Fibroblast of skin of left quadriceps (primary cell): ENCODE measurements at places on chromosomes 16 and 17.

GRCh38 chr17:63279498-63280230 lies 166.4 kb downstream of the CYB561 start:
- peak; percentile 39 for DNase-seq

GRCh38 chr17:44272321-44272951 lies 4.5 kb upstream of the SLC4A1 start:
- DNase-seq: no peak

- DNase-seq: no peak
Measured at GRCh38 chr17:50308666-50309065, 34.4 kb downstream of the TMEM92 start.

DNA sequence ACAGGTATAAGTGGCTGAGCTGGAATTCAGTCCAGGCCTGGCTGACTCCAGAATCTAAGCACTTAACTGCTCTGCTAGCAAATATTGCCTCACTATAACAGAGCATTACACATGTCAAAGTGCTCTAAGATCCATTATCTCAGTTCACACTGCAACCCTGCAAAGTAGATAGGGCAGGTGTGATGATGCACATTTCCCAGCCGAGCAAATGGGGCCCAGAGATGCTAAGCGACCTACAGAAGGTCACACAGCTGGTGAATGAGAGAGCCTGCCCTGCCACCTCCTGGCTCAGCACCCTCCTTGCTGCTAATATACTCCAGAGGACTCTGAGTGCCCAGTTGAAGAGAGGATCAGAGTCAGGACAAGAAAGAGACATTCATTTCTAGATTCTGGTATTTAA lies 73.6 kb upstream of the CCL1 start:
- no peak for DNase-seq

GRCh38 chr16:69711115-69711740 lies 15.1 kb downstream of the NQO1 start:
- no peak for DNase-seq

DNA sequence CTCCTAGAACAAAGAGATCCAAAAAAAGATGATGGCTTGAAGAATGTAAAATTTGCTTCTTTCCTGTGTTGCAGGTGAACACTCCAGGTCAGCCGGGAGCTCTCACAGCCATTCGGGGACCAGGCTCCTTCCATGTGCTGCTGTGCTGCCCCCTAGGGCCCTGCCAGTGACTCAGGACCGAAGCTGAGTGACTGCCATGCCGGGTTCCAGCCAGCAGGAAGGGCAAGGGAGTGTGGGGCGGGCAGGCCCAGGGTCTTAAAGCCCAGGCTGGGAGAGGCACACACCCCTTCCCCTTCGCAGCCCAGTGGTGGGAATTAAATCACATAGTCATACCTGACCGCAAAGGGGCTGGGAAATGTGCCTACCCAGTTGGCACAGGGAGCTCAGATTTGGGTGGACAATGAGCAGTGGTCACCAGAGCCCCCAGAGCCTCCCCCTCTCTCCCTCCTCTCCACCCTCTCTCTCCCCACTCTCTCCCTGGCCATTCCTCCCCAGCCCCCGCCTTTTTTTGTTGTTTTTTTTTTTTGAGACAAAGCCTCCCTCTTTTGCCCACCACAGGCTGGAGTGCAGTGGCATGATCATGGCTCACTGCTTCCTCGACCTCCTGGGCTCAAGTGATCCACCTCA lies 11.5 kb downstream of the EPOP start:
- no peak for DNase-seq

GRCh38 chr16:88503374-88503770 lies 50.3 kb downstream of the ZFPM1 start:
- DNase-seq: no peak

DNA sequence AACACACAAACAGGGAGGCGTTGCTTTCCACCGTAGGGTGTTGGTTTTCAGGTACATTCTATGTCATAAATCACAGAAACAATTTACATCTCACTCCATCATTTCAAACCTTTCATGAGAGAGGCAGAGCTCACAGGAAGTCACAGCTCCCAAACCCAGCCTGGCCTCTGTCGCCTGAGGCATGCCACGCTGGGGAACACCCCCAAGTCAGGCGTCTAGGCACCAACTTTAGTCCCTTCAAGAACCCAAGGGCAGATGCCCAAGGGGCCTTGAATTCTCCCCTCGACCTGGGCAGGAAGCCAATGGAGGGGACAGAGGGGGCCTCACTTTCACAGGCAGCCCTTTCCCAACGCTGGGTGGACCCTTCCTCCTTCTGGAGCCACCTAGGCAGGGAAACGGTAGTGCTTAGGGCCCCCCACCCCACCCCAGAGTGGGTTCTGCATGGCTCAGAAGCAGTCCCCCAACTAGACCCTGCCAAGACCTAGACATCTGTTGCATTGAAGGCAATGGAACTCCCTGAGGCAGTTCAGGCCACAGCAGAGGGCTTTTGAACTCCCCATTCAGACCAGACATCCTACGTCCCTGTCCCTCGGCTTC lies 10.6 kb downstream of the TBX4 start:
- no peak for DNase-seq

DNA sequence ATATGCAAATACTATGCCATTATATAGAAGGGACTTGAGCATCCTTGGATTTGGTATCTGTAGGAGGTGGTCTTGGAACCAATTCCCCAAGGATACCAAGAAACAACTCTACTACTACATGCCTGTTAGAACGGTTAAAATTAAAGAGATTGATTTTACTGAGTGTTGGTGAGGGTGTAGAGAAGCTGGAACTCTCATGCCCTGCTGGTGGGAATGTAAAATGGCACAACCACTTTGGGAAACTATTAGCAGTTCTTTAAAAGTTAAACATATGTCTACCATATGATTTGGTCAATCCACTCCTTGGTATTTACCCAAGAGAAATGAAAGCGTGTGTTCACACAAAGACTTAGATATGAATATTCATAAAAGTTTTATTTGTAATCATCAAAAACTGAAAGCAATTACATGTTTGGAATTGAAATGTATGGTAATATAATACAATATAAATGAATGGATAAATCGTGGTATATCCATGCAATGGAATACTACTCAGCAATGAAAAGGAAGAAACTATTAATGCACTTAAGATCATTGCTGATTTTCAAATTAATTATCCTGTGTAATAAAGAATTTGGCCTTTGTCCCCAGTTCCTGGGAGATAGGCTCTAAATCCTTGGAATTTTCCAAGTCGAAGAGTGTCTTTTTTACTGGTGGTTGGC lies 7.8 kb downstream of the MFSD6L start:
- DNase-seq: no peak

GRCh38 chr17:41692722-41693521 lies 4.2 kb downstream of the EIF1 start:
- DNase-seq: no peak

GRCh38 chr16:3574195-3574594 lies 3.0 kb downstream of the NLRC3 start:
- DNase-seq: no peak

- no peak for DNase-seq
Measured at GRCh38 chr16:49594153-49594552, 220.5 kb downstream of the C16orf78 start.

DNA sequence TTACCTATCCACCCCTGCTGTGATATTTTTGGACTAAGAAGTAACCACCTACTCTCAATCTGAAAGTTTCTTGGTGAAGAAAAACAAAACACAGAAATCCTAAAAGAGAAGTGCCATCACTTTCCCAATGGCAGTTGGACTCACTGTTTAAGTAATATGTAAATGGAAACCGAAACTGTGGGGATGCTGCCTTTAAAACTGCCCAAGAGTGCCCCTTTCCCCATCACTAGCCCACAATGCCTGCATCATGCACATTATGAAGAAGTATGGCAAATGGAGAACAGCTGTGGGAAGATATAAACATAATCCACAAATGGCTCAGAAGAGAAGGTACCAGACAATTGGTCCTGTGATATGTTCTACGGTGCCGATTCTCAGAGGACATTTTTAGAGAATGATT lies 33.5 kb upstream of the SLC6A2 start:
- DNase-seq: no peak

- DNase-seq: no peak
Measured at GRCh38 chr16:8055761-8056160, 534.5 kb downstream of the TMEM114 start.

DNA sequence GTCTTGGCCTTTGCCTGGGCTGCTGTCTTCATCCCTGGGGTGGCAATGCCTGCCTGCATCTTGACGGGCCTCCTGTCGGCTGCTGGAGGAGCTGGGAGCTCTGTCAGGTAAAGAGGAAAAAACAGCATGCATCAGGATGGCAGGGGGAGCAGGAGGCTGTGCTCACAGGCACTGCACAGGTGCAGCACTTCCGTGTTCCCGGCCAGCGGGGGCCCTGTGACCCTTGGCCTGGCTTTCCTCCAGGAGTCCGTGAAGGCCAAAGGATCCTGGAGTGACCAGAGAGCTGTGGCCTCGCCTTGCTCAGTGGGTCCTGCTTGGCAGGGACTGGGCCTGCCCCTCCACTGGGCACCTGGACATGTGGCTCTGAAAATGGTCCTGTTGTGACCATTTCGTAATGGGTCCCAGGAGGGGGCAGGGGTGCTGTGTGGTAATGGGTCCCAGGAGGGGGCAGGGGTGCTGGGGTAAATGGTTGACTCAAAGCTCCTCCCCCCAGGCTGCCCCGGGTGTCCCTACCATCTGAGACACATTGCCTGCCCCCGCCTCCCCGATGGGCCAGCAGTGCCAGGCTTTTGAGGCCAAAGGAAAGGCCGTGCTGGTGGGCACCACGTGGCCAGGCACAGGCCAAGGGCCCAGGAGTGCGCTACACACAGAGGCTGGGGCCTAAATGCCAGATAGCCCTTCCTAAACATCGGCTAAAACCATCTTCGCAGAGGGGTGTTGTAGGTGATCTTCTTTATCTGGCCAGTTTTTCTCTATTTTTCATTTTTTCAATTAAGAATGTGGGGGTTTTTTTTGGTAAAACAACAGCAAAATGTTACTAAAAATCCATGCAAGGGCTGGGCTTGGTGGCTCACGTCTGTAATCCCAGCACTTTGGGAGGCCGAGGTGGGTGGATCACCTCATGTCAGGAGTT lies 4.0 kb upstream of the FASN start:
- DNase-seq: no peak

GRCh38 chr16:89324056-89325010 lies 106.8 kb downstream of the ZNF778 start:
- DNase-seq: no peak

DNA sequence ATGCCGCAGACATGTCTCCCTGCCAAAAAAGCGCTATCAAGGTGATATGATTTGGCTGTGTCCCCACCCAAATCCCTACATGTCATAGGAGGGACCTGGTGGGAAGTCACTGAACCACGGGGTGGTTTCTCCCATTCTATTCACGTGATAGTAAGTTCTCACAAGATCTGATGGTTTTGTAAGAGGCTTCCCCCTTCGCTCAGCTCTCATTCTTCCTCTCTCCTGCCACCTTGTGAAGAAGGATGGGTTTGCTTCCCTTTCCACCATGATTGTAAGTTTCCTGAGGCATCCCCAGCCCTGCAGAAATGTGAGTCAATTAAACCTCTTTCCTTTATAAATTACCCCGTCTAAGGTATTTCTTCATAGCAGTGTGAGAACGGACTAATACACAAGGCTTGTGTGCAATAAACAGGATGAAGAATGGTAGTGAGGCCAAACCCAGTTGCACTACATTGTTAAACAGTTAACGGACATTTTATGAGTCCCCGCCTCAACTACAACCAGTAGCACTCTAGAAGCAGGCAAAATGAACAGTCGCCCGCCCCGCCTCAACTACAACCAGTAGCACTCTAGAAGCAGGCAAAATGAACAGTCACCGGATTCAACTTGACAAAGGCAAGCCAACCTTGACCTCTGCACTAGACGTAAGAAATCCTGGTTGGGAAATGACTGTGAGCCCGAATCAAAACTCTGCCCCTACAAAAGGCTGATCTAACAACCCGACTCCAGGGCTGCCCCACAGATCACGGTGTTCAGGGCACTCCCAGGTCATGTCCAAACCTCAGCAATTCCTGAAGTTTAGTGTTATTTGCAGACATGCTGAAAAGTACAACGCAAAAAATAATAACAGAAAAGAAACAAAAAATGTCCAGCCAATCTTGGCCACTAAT lies 26.3 kb downstream of the VPS53 start:
- no peak for DNase-seq
